ENCODE measurements at places on chromosomes 13 and 19.

DNA sequence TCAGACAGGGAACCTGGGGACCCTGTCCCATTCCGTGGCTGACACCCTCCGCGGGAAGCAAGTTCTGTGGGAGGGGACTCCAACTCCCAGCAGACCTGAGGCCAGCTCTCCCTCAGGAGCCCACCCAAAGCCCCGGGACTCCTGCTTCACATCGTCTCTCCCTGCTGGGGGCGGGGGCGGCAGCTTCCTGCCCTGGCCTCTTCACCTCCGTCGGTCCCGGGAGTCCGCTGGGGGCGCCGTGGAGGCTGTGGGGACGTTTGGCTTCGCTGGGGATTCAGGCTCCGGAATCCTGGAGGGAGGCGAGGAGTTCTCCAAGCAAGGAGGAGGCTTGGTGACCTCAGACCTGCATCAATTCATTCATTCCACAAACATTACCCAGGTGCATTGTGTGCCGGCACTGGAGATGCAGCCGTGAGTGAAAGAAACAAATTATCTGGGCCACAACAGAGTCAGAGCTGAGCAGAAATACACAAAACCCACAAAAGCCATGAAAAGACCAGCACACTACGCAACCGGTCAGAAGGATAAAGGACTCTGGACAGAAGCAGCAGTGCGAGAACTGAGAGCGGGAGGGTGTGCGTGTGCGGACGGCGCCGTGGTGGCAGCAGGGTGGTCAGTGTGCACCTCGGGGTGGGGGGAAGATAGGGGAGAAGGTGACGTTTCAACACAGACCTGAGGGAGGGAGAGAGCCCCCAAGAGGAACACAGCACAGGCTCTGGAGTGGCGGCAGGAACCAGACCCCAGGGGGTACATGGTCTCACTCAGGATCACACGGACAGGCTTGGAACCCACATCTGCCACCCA is 19.0 kb downstream of the EPS8L1 start:
- no peak for DNase-seq

DNA sequence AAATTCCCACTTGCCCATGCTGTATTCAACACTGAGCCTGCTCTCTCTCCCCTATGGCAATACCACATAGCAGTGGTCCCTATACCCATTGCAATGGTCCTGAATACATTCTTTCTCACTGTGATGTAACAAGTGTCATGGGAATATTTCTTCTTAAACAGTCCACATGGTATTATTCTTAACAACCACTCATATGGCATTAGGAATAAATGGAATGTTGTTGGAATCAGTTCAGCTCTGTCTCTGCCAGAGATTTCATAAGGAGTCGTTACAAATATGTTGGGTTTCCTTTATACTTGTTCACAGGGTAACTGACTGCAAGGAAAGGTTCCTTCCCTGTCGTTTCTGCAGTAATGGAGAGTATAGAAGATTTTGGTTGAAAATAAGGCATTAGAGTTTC is 128.3 kb upstream of the SPATA13 start:
- DNase-seq, result no peak

DNA sequence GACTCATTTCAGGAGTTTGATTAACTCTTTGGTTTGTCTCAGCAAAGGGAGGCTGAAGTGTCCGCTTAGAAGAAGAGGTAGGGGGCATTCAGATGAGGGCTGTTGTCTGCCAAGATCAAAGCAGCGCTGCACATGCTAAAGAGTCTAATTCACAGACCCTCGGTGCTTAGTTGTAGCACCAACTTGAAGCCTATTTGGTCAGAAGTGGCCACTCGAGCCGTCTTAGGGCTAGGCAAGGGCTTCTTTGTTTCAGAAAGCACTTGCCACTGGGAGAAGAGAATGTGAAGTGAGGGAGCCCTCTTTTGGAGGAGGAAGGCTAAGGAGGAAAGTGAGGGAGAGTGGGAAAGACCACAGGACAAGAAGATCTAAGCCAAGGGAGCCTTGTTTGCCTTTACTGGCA is 313.4 kb upstream of the TMTC4 start:
- no peak for DNase-seq

DNA sequence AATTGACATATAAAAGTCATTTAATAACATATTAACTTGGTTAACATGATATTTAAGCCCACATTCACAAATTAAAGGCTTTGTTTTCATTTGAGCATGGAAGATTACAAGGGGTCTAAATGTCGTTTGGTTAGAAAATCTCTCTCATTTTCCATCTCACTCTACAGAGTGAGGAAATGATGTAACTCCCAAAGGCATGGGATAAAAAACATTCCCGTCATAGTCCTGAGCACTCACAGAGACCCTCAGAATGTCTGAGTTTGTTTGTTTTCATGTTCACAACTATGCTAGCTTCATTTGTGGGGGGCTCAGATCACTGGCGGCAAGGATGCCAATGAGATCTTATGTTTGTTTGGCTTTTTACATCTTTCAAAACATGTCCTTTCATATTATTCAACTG is 307.5 kb downstream of the TBC1D4 start:
- no peak for DNase-seq

GRCh38 chr13:98875146-98875729 is 102.6 kb downstream of the DOCK9 start:
- DNase-seq, result no peak

GRCh38 chr13:108775597-108775996 is 146.2 kb downstream of the MYO16 start:
- DNase-seq, result no peak

GRCh38 chr13:62524061-62524460 is 1108.4 kb upstream of the PCDH20 start:
- DNase-seq, result no peak

DNA sequence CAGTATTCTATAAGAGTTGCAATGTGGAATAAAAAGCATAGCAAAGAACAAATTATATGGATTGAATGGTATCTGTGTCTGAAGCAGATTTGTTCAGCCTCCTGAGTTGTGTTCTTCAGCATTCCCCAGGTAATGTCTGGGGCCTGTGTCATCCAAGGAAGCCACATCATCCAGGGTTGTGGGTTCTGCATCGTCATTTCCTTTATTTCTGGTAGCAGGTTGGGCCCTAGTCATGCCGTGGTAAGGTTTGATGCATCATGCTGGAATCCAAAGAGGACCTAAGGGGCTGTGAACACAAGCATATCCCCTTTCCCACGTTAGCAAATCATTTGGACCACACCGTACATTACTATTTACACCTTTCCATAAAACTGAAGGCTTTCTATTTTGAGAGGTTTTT is 131.0 kb upstream of the ZNF91 start:
- DNase-seq, result no peak

GRCh38 chr19:49318296-49318695 is 6.7 kb downstream of the SLC6A16 start:
- no peak for DNase-seq

- no peak for DNase-seq
Measured at GRCh38 chr13:44758630-44759383, 182.7 kb upstream of the TSC22D1 start.

DNA sequence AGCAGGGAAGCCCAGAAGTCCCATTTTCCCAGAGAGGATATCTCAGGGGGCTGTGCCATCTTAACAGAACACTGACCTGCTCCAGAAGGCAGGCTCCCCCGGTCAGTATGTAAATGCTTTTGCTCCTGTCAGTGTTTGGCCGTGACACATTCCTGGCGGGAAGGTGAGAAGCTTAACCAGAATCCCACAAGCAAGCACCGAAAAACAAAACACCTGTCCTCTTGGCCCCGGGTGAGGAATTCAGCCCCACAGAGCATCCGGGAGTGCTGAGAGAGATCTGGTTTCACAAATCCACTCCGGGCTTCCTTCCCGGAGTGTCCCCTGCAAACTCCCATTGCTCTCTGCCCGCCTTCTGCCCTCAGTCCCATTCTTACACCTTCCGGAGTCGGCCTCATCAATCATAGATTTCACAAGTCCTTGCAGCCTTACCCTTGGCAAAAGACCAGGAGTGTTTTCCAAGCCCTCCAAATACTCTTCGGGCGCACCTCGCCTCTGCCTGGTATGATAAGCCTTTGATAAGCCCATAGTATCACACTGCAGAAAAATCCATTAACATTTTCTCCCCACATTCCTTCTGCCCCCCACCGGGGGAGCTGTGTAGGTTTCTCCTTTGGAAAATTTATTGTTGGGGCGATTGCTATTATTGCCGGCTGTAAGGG is 12.2 kb downstream of the TPM4 start:
- DNase-seq, result no peak

DNA sequence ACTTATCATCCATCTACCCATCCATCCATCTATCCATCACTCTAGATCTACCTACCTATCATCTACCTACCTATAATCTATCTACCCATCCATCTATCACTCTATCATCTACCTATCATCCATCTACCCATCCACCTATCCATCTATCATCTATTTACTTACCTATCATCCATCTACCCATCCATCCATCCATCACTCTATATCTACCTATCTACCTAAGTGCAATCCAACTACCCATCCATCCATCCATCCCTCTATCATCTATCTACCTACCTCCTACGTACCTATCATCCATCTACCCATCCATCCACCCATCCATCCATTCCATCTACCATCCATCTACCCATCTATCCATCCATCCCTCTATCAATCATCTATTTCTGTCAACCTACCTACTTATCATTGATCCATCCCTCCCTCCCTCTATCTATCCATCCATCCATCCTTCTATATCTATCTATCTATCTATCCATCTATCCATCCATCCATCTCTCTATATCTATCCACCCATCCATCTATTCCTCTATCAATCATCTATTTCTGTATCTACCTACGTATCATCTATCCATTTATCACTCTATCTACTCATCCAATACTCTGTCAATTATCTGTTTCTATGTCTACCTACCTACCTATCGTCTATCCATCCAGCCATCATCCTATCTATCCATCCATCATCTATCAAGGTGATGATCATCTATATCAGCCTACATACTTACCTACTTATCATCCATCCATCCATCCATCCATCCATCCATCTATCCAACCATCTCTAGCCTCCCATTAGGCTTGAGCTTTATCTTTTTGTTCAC is 49.1 kb downstream of the CEBPG start:
- no peak for DNase-seq

- DNase-seq, result no peak
Measured at GRCh38 chr19:36685835-36686234, 1.6 kb upstream of the ZNF567 start.

DNA sequence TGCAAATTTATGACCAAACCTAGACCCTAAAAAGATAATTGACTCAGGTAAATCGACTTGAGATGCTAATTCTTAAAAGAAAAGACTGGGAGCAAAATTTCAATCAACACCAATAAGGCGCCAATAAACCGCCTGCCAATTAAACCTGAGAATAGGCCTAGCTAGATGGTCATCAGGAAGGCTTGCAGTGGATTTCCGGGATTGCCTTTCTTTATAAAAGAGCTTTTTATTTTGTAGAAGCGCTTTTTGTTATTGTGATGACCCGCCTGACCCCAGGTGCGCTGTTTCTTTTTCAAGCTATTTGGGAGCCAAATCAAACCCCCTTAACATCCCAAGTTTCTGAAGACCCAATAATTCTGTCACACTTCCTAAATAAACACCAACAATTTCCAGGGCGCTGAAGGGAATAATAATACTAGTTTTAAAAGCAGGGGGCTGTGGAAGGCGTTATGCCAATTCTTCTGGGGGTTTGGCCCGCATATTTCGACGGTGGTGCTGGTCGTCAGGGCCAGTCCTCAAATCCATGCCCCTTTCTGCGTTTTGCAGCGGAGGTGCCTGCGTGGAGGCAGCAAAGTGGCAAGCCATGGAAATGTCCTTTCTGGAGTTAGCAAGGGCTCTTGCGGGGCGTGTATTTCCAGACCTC is 2.9 kb upstream of the ZIC5 start:
- no peak for DNase-seq

DNA sequence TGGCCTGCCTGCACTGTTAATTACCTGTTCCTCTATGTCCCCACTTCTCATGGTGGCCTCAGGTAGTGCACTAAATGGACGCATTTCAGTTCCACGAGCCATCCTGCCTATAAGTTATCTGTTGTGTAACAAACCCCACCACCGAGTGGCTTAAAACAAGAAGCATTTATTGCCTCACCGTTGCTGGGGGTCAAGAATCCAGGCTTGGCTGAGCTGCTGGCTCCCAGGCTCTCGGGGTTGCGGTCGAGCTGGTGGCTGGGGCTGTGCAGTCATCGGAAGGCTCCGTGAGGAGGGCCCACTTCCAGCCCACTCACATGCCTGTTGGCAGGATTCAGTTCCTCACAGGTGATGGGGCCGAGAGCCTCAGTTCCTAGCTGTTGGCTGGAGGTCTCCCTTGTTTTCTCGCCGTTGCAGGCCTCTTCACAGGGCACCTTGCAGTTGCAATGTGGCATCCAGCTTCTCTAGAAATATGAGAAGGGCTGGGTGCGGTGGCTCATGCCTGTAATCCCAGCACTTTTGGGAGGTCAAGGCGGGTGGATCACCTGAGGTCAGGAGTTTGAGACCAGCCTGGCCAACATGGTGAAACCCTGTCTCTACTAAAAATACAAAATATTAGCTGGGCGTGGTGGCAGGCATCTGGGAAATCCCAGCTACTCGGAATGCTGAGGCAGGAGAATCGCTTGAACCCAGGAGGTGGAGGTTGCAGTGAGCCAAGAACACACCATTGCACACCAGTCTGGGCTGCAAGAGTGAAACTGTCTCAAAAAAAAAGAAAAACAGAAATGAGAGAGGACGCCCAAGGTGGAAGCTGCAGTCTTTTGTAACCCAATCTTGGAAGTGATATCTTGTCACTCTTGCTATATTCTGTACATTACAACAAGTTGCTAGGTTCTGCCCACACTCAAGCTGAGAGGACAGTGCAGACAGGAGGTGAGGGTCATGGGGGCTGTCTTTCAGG is 6.5 kb upstream of the PTOV1 start:
- no peak for DNase-seq

GRCh38 chr13:60109285-60109684 is 54.4 kb downstream of the DIAPH3 start:
- no peak for DNase-seq

- DNase-seq, result no peak
Measured at GRCh38 chr13:40221460-40222201, 444.8 kb downstream of the FOXO1 start.

- DNase-seq, result no peak
Measured at GRCh38 chr13:47546391-47547225, 454.5 kb downstream of the SUCLA2 start.

DNA sequence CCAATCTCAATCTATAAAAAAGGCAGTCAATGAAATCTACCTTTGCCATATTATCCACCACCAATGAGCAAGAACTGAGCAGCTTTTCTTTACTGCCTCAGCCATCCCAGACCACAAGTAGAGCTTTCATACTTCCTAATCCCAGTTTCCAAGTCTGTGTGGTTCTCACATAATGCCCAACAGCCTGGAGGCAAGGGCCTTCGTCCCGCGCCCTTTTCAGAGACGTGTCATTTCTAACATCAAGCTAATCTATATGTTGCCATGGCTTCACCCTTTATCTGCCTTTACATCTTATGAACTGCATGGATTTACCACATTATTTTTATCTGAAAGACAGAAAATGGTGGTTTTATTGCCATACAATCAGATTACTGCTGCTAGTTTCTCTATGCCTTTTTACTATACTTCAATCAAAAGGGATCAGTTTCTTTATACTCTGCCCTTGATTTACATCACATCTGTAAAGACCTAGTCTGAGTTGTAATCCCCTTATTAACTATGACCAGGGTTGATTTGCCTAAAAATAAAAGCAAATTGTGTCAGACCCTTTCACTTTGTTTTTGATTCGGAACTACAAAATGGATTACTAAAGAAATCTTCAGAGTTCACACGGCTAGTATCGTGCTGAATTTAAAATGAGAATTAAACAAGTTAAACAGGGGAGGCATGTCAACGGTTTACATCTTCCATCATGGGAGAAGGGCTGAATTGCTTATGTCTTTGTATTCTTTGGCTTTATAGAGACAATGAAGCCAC is 5.9 kb downstream of the EFNB2 start:
- DNase-seq, result no peak
